ENCODE measurements at places on chromosomes 13 and 19.
A peak's percentile ranks its signal among the peaks of the same experiment; 100 is the strongest.

- DNase-seq: no peak
Observed at GRCh38 chr13:79866436-79866835, 385.5 kb downstream of the NDFIP2 start.

DNA sequence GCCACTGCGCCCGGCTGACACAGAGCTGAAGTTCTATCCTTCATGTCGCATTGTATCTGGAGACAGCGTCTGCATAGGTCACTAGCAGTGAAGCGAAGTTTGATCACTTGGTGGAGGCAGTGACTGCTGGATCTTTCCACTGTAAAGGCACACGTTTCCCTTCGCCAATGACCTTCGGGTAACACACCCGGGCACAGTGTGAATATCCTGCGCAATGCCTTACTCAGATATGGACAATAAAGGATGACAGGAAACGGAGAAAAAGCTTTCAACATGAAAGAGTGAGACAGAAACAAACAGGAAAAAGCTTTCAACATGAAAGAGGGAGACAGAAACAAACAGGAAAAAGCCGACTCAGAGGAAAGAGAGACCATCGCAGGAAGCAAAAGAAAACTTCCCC is 17.1 kb downstream of the ARL11 start:
- DNase-seq: no peak

- DNase-seq: no peak
Observed at GRCh38 chr13:96080676-96081075, 9.2 kb upstream of the HS6ST3 start.

GRCh38 chr13:107276936-107277335 is 709.0 kb upstream of the ARGLU1 start:
- DNase-seq: no peak

DNA sequence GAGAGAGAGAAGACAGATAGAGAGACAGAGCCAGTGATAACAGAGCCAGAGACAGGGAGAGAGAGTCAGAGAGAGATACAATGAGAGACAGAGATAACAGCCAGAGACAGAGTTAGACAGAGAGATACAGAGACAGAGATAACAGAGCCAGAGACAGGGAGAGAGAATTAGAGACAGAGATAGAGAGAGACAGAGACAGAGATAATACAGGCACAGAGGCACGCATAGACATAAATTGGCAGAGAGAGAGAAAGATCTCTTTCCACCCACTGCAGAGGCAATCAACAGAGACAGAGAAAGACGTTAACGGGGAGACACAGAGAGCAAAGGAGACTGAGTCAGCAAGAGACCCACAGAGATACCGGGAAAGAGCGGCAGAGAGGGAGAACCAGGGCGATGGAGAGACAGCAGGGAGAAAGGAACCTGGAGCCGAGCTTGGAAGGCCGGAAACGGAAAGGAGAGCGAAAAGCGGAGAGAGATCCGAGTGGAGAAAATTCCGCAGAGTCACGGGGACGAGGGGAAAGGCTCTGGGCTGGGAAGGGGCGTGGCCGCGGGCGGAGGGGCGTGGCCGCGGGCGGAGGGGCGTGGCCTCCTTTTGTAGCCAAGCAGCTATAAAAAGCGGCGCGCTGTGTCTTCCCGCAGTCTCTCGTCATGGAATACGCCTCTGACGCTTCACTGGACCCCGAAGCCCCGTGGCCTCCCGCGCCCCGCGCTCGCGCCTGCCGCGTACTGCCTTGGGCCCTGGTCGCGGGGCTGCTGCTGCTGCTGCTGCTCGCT is at the start of gene TNFSF9:
Gene TNFSF9 (plus strand): TSS at position 641 of the 777 bp plus-strand sequence. CDS start 11 bp downstream, at position 652.
- DNase-seq: peak; percentile 60

DNA sequence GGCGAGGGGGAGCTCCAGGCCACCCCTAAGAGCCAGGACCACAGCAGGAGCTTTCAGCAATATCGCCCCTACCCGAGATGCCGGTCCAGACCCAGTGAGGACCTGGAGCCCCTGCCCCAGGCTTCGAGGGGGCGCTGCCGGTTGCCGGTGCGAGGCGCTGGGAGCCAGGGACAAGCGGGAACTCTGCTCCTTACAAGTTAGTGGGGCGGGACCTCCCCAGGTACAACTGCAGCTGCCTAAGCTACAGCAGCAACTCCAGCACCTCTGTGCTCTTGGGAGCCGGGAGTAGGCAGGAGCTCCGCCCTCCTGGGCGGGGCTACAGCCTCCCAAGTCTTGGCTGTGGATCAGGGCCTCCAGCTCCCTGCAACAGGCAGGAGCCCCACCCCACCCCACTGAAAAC is 15.2 kb upstream of the TSC22D1 start:
- DNase-seq: no peak

DNA sequence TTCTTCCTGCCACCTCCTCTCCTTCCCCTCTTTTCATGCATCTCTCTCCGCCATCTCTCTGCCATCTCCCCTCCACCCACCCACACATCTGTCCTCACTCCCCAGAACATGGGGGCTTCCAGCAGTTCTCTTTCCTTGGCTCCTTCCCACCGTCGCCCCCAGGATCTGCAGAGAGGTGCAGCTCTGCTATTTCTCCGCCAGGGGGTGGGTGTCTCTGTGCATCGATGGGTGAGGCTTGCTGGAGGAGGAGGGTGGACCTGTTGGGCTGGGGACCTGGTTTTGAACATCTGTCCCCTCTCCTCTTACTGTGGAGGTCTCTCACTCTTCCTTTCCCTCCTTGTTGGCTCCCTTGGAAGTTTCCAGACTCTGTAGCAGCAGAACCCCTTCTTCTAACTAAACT is 51.7 kb downstream of the MYH14 start:
- DNase-seq: no peak

- DNase-seq: no peak
Observed at GRCh38 chr13:98976941-98977340, 923 bp downstream of the DOCK9 start.

DNA sequence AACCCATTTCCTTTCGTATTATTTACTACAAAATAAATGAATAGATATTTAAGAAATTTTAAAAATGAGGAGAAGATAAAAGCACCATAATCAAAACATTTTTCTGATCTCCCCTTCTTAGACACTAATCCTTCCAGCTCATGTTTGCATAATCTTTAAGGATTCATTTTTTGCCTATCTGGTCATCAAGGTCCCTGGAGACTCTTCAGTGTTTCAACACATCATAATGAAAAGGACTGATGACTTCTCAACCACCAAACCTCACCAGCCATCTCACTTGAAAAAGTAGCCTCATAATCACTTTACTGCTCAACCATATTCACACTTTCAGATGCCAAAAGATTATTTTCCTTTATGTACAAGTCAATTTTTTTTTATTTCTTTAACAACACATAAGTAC is 80.1 kb downstream of the DCLK1 start:
- DNase-seq: no peak

DNA sequence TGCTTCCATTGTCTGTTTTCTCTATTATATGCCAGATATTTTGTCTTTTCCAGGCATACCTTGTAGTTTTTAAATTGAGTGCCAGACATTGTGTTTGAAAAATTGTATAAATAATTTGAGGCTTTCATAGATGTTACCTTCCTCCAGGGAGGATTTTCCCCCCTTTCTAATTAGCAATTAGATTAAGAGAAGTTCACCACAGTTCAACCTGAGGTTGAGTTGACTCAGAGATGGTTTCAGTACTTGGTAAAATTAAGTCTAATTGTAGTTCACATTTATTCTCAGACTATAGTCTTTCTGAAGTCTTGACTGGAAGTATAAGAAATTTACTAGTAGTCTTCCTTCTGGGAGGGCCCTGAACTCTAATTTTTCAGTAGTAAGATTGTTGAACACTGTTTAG is 104.1 kb upstream of the SCEL start:
- DNase-seq: no peak

DNA sequence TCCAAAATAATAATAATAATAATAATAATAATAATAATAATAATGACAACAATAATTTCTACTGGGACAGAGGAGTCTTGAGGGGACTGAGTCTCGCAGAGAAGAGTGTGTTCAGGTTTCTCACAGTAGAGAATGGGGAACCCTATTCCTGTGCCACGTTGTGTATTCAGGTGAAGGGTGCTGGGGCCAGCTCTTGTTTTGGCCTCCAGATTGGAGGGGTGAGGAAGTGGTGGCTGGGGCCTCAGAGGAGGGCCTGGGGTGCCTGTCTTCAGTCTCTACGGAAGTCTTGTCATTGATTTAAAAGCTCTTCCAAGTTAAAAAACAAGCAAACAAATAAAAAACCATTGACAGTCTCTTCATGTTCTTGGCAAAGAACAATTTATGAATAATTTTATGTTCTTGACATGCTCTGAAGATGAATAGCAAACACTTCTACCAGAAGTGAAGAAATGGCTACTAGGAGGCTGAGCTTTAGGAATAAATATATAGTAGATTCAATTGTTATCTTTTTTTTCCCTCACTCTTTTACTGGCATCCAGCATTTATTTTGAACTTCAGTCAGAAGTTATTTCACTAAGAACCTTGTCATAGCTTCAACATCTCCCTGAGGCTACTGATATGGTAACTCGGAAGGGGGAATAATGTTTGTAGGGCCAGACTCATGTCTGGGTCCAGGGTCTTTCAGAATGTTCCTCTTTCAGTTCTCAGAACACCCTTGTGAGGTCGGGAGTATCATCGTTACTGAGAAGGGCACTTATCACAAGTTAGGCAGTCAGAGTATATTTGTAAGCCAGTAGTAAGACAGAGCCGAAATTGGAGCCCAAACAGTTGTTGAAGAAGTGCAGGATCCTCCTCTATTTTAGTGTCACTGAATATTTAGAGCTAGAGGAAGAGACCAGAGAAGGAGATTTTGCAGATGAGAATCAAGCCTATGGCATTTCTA is 13.1 kb downstream of the LRCH1 start:
- no peak for DNase-seq

DNA sequence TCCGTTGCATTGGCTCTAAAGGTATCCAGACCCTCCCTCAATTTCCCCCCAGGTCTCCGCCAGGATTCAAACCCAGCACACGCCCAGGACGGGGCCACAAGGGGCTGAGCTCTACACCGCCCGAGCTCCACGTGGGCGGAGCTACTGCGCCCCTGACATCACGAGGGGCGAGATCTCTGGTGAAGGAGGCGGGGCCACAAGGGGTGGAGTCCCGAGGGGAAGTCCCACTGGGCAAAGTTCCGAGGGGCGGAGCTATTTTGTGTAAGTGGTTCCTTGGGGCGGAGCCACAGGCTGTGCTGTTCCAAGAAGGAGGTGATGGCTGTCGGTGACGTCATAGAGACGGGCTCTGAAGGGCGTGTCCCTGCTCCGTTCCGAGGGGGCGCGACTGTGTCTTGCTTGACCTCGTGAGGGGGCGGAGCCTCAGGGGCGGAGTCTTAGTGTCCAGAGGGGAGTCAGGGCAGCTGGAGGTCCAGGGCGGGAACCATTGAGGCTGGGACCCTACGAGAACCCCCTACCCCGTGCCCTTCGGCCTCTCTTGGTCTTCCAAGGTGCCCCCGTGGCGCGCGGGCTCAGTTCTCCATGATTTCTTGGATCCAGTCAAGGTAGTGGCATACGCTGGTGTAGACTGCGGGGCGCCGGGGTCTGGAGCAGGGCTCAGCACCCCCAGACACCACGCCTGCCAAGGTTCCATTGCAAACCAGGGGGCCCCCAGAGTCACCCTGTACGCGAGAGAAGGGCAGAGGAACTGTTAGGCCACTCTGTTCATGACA is 1.3 kb upstream of the KLK8 start:
- DNase-seq: peak; percentile 38

DNA sequence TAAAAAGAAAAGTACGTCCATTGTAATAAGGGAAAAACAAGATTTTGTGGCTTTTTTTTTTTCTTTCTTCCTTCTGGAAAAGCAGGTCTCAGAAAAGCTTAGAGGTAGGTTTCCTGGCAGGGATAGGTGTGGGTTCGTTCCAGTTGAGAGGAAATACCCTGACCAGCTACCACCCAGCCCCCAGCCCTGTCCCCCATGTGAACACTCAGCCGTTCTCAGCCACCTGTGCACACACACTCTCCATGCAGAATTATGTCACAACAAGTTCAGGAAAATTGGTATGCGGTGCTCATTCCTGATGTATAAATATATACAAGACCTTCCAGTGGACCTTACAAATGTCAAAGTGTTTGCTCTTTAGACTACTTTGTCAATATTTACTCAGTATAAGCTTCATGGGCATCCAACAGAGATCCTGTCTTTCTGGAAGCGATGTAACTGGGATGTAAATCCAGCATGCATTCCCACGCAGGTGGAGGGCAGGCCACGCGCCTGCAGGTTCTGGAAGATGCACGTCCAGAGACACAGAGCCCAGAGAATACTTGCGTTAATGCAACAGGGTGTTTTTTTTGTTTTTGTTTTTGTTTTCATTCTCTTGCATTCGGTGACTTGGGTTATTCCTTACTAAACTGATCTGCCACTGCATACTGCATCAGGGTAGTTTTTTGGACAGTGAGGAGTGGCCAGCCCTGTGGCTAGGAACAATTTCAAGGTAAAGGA is 68.8 kb downstream of the TSHZ3 start:
- DNase-seq: no peak

DNA sequence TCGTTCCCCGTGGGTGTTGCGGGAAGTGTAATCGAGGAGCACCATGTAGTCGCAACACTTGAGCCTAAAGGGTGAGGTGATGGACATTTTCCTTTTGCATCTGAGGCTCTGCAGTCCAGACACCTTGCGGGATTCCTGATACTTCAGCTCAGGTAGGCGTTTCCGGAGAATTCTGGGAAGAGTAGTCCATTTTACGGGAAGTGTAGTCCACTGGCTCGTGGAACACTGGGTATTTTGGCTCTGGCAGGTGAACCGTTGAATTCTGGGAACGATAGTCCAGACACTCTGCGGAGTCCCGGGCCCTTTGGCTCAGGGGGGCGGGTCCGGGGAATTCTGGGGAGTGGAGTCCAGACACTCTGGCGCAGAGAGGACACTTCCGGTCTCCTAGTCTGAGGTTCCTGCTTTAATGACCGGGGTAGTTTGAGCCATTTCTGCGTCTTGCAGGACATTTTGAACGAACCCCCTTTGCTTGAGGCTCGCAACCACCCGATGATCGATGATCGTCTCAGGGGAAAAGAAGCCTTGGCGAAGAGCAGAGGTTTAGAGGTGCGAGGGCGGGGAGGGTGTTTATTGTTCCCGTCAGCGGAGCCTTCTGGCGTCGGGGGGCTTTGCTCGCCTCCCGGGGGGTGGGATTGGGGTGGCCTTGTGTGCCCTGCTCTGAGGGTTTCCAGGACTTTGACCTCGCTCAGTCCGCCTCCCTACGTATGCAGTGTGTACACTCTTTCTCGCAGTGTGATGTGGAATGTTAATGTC is at the start of gene ZNF223:
Gene ZNF223 (plus strand): TSS at position 387 of the 753 bp plus-strand sequence. CDS start 3,141 bp downstream, outside the sequence.
- no peak for DNase-seq

DNA sequence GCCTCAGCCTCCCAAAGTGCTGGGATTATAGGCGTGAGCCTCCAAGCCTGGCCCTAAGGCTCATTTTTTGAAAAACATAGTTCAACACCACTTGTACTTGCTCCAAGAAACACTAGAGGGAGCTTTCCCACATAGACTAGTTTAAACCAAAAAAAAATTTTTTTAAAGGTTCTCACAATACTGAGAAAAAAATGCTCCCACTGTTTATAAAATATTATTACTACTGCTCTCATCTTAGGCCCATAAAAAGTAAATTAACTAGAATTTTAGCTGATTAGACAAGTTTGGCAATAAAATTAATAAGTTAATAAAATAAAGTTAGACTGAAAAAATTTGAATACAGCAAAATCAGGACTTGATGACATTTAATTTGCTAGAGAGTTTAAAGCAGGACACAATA is 109.5 kb downstream of the TBC1D4 start:
- DNase-seq: peak; percentile 20

Data from NCI-H1048 (cell line).